ENCODE measurements at places on chromosomes 6 and 20. TPM values are rescaled to one million over a fixed set of nuclear protein-coding genes. Genes with fewer than 3 reads are reported as not detected.

GRCh38 chr6:42907336-42907735 is 8.5 kb upstream of the PTCRA start:
- DNase-seq, result no peak

Gene NOX3
- total RNA-seq, result not detected

Gene PGBD1
- 3.8 TPM for total RNA-seq

Gene NXT1
- 10.6 TPM for total RNA-seq

Gene DDX43
- not detected for total RNA-seq

Gene SNAP25
- total RNA-seq, result 1.2 TPM

- DNase-seq, result no peak
Observed at GRCh38 chr6:169221264-169221663, 32.4 kb downstream of the THBS2 start.

GRCh38 chr20:5486377-5487054 is 169.8 kb upstream of the PROKR2 start:
- DNase-seq, result no peak

Measured in cardiac septum (tissue), 1 donor.